Calu3 (cell line): ENCODE measurements at places on chromosomes 12 and 14. TPM values are rescaled to one million over a fixed set of nuclear protein-coding genes. Genes with fewer than 3 reads are reported as not detected.

ALDH1L2 gene
- total RNA-seq = 16.3 and 19.3 TPM in 2 replicates

C14orf39 gene
- not detected in 2 replicates for total RNA-seq

ISM2 gene
- not detected in 2 replicates for total RNA-seq

KRT79 gene
- total RNA-seq = 0.24 TPM in 1 of 2 replicates, not detected in the other

EMP1 gene
- total RNA-seq = 128 and 146 TPM in 2 replicates

ACSM4 gene
- not detected in 2 replicates for total RNA-seq

ARHGAP9 gene
- 0.39 TPM in 1 of 2 replicates, not detected in the other for total RNA-seq

TTC5 gene
- 20.6 and 28.2 TPM in 2 replicates for total RNA-seq

NRIP2 gene
- total RNA-seq = not detected in 2 replicates

PZP gene
- not detected in 2 replicates for total RNA-seq

RIMBP2 gene
- 6.1 and 6.2 TPM in 2 replicates for total RNA-seq

ALG10B gene
- 11.2 and 12.6 TPM in 2 replicates for total RNA-seq

TAS2R8 gene
- not detected in 2 replicates for total RNA-seq

PCED1B gene
- total RNA-seq = 2.1 and 4.1 TPM in 2 replicates

SLC38A4 gene
- 1.5 and 3.1 TPM in 2 replicates for total RNA-seq

ITPR2 gene
- total RNA-seq = 2.5 and 4.4 TPM in 2 replicates

WSCD2 gene
- total RNA-seq = not detected in 2 replicates

RASSF9 gene
- total RNA-seq = 3.0 and 3.3 TPM in 2 replicates

TRIM9 gene
- 1.6 TPM in 2 replicates for total RNA-seq

CMAS gene
- total RNA-seq = 35.6 and 40.1 TPM in 2 replicates

CD4 gene
- total RNA-seq = not detected in 2 replicates

SSTR1 gene
- total RNA-seq = 0.24 TPM in 2 replicates

KRT2 gene
- not detected in 2 replicates for total RNA-seq

MGP gene
- 0.64 TPM in 1 of 2 replicates, not detected in the other for total RNA-seq

KLRC2 gene
- not detected in 2 replicates for total RNA-seq

DHRS4 gene
- 15.7 and 19.0 TPM in 2 replicates for total RNA-seq

PRKD1 gene
- 9.1 and 9.7 TPM in 2 replicates for total RNA-seq

GPR137C gene
- 2.0 and 2.3 TPM in 2 replicates for total RNA-seq

MANSC4 gene
- not detected in 2 replicates for total RNA-seq

NRXN3 gene
- not detected in 2 replicates for total RNA-seq

NGB gene
- not detected in 2 replicates for total RNA-seq

CRACR2A gene
- 9.5 and 11.1 TPM in 2 replicates for total RNA-seq

SMCO2 gene
- total RNA-seq = 1.6 and 2.5 TPM in 2 replicates

C12orf50 gene
- 0.33 TPM in 1 of 2 replicates, not detected in the other for total RNA-seq

MSI1 gene
- total RNA-seq = 0.56 and 1.4 TPM in 2 replicates

TBX5 gene
- total RNA-seq = not detected in 2 replicates

CCDC198 gene
- 58.7 and 81.3 TPM in 2 replicates for total RNA-seq

CLEC9A gene
- not detected in 2 replicates for total RNA-seq

ANKRD33 gene
- total RNA-seq = not detected in 2 replicates

ELK3 gene
- 25.6 and 34.1 TPM in 2 replicates for total RNA-seq

PAPOLA gene
- total RNA-seq = 198 and 205 TPM in 2 replicates

MYBPC1 gene
- not detected in 2 replicates for total RNA-seq

TMEM30B gene
- total RNA-seq = 55.5 and 79.2 TPM in 2 replicates

LRRIQ1 gene
- total RNA-seq = 1.4 and 2.1 TPM in 2 replicates

GYS2 gene
- not detected in 2 replicates for total RNA-seq

FZD10 gene
- total RNA-seq = not detected in 2 replicates

PLEKHH1 gene
- total RNA-seq = 11.8 and 13.6 TPM in 2 replicates

C1QL4 gene
- total RNA-seq = not detected in 2 replicates

POU6F1 gene
- total RNA-seq = 2.5 and 4.2 TPM in 2 replicates

RILPL1 gene
- 9.5 and 9.7 TPM in 2 replicates for total RNA-seq

KRT71 gene
- not detected in 2 replicates for total RNA-seq

LMNTD1 gene
- total RNA-seq = not detected in 2 replicates
